ENCODE measurements at places on chromosomes 1 and 21.

DNA sequence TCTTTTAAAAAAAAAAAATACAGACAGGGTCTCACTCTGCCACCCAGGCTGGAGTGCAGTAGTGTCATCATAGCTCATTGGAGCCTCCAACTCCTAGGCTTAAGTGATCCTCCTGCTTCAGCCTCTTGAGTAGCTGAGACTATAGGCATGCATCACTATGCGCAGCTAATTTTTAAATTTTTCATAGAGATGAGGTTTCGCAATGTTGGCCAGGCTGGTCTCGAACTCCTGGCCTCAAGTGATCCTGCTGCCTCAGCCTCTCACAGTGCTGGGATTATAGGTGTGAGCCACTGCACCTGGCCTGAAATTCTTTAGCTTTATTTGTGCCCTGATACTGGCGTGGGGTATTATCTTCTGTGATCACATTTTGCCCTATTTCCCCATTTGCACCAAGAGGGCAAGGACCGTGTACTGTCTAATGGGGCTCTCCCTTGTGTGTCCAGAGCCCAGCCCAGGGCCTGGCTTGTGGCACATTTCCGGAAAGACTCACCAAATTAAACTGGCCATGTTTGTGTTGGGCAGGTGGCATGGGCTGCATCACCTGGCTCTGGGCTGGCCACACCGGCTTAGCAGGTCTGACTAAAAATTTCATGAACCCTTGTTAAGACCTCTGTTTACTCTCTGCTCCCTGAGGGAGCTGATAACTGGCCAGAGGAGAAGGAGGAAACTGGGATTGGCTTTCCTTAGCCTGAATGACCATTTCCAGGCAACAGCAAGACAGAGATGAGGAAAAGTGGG lies 32.2 kb downstream of the TRIM62 start:
- DNase-seq: no peak

DNA sequence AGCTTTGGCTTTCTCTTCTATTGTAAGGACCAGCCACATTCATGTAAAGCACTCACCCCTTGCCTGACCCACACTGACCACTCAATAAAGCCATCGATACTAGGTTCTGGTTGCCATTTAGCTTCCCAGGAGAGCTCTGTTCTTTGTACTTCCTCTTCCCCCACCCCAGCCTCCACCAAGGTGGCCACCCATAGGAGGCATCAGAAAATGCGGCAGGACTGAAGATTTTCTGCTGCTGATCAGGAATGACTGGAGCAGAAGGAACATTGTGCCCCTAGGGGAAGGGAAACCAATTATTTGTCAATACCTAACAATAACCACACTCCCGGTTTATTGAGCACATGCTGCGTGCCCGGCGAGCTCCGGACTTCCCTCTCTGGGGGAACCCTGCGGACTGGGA lies 5.2 kb upstream of the SMIM12 start:
- no peak for DNase-seq

DNA sequence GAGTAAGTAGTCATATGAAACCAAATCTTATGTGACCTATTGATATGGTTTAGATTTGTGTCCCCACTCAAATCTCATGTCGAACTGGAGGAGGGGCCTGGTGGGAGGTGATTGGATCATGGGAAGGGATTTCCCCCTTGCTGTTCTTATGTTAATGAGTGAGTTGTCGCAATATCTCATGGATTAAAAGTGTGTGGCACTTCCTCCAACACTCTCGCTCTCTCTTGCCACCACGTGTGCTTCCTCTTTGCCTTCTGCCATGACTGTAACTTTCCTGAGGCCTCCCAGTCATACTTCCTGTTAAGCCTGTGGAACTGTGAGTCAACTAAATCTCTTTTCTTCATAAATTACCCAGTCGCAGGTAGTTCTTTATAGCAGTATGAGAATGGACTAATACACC lies 241.2 kb downstream of the RGS7 start:
- no peak for DNase-seq

- DNase-seq: no peak
These were observed 58.3 kb downstream of the ERG start for GRCh38 chr21:38439957-38440356.

GRCh38 chr1:98086796-98087441 lies 166.1 kb upstream of the DPYD start:
- DNase-seq: no peak

DNA sequence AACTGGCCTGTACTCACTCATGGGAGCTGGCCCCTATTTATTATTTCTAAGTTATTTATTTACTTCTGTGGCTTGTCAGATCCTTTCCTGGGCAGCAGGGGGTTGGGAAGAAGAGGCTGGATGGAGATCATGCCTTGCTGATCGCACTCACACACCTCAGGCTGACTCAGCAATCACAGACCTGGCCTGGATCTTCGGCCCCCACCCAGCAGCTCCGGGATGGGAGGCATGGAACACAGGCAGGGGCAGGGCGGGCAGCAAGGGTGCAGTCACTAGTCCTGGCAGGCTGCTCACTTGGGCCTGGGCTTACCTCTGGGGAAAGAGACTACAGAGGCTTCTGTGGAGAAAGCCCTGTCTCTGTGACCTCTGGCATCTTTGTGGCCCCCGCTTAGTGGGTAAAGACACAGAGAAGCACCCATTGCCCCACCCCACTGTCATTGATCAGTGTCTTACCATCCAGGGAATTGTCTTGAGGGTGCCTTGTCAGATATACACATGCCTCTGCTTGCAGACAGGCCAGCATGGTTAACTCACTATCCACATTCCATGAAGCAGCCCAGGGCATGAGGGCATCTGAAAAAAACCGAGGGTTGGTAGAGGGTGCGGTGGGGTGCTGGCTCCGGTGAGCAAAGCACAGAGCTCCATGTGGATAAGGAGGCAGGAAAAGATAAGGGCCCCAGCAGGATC lies 3.7 kb downstream of the ARTN start:
- no peak for DNase-seq

All from CD4-positive, alpha-beta T cell treated with Interleukin-10 for 1 hour (primary cell).